ENCODE measurements at places on chromosomes 1 and 21. TPM values are rescaled to one million over a fixed set of nuclear protein-coding genes. Genes with fewer than 3 reads are reported as not detected.
A peak's percentile ranks its signal among the peaks of the same experiment; 100 is the strongest.

GRCh38 chr1:159799446-159799985 is 2.6 kb upstream of the FCRL6 start:
- no peak for DNase-seq

DNA sequence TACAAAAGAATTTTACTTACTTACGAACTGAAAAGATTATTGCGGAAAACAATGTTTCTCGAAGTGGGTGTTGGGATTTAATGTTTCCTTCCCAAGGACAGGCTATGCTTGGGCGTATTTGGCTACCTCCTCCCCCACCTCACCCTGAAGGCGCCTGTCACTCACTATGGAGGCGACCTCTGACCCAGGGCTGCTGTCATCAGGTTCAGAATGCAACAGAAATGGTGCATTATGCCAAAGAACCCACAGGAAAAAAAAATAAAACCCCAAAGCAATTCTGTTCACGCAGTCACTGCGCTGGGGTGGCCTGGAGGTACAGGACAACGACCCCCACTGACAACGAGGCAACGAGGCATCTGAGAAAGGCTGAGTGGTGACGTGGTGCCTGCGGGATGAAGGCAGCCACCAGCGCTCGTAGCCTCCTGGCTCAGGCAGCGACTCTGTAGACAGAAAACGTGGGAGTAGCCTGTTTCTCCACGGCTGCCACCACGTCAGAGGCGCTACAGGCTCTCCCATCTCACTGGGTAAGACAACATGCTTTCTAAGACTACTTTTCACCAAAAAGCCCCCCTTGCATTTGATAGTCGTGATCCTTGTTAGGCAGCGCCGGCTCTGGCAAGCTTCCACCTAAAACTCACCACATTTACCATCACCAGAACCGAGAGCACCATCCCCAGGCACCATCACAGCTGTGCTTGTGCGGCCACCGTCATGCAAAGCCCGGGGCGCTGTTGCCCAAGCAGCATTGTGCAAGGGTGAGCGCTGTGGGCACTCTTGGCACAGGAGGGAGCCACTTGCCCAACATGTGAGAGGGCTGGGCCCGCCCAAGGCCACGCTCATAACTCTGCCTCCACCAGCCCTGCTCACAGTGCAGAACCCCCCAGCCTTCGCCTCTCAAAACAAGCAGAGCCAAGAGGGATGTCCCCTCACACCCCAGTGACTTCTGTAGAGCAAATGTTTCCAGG is 14.3 kb downstream of the NADK start:
- no peak for DNase-seq

DNA sequence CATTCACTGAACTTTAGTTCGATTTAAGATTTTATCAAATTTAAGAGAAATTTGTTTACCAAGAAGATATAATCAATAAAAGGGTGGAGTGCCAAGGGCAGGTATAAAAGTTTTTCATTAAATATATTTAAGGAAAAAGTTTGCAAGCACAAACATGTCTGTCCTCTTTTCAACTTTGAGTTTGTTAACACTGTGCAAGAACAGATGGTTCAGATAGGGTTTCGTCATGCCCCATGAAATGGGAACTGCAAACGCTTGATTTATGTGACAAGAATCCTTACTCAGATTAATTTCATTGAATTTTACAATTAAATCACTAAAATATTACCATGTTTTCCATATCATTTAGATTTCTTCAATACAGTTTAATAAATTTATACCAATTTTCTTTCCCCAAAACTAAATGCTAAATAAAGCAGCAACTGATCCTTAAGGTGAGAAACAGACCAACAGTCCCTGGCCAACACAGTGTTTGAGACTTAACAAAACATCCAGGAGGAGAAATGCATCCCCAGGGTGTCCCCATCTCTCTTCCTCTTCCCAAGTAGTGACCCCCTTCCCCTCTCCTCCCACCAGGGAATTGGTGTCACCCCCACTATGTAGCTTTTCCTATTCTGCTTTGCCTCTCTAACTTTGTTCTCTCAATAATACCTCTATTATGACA is 292.9 kb downstream of the LTN1 start:
- DNase-seq = no peak

The TMEM167B gene
- total RNA-seq = 61.2 TPM

- DNase-seq = no peak
These were observed 351.6 kb upstream of the B3GALT2 start for GRCh38 chr1:193538003-193538354.

DNA sequence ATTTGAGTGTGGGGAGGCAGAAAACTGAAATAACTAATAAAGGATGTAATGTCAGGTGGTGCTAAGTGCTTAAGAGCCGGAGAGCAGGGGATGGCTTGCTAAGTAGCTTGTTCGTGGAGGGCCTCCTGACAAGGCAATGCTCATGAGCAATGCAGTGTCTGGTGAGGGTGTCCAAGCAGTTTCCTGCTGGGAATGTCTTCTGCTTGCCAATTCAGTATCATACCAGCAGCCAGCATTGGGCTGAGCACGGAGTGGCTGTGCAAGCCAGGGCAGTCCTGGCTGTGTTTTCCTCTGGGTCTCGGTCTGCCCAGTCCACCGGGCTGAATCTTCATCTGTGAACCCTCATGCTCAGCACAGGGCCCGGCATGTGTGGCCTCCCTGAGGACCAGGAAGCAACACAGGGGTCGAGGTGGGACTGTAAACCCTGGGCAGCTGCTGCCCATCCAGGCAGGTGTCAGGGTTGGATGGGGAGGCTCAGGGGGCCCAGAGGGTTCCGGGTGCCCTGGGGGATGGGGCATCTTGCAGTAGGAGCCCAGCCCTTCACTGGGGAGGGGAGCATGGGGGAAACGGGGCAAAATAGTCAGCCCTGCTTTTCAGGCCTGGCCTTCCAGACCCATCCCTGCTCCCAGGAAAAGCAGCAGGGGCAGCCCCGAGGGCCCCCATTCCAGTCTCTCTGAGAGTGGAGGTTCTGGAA is 27.5 kb downstream of the EDN2 start:
- no peak for DNase-seq

GRCh38 chr1:59318271-59318860 is 21.5 kb downstream of the FGGY start:
- DNase-seq = no peak

The SPRR2F gene
- total RNA-seq = not detected

DNA sequence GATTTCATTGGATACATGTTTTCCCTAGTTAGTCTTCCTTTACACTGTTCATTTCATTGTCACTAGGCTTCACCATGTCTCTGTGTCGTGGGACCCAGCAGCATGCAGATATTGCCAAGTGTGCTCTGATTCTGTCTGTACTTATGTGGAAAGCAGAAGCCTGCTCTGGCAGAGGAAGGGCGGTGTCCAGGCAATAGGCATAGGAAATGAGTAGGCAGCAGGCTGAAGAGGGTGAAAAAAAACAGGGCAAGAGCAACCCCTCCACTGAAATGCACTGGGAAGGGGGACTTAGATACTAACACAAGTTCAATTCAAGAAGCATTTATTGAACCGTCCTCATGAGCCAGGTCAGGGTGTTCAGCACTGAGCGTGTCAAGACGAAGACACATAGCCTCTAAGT is 85.2 kb upstream of the VAV3 start:
- DNase-seq = peak; percentile 21

DNA sequence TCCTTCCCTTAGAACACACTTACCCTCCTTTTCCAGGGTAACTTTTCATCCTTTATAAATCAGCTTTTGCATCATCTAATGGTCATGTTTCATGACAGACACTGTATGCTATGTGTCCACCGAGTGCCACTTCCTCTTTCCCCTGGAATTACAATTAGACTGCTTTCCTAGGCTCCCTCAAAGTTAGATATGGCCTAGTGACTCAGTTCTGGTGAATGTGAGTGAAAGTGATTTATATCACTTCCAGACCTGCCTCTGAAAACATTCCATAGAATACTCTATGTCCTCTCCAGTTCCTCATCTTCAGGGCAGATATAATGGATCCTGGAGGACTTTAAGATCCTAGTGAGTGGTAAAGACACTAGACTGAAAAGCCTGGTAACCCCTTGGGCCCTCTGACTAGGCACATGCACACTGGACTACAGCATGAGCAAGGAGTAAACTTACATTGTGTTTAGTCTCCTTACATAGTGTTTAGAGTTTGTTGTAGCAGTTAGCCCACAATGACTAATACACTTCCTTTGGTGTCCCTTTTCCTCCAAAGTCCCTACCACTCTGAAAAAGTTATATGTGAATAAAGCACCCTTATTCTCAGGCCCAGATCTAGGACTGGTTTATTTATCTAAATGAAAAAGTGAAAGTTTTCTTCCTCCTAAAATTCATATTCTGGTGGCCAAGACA is 59.3 kb downstream of the GPR88 start:
- no peak for DNase-seq

The TRIM67 gene
- not detected for total RNA-seq

DNA sequence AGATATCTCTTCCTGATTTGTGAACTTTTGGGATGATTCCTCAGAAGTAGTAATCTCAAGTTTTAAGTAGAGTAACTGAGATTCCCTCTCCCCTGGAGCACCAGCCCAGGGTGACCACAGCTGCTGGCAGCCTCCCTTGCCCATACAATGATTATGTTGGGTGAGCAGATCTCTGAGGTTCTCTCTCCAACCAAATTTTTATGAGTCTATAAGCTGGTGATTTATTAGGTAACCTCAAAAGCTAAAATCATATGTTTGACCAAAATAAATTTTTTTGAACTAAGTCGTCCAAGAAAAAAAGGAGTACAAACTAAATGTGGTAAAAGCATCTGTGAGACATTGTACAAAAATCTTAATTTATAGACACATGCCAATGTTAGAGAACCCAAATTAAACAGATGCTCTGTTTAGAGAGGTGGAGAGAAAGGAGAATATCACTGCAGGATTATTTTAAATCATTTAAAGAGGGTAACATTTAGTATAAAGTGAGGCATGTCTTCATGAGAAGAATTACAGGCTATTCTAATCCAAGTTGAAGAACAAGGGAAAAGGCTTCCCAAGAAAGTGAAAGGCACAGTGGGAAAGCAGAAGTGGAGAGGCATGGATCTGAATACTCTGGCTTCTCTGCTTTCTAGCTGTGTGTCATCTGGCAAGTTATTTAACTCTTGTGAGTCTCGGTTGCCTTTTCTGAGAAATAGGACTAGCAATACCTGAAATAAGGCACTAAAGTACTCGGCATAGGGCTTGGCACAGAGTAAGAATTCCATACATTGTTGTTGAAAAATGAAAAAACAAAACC is 2.5 kb downstream of the AKNAD1 start:
- no peak for DNase-seq

The C1orf226 gene
- total RNA-seq = 0.09 TPM

DNA sequence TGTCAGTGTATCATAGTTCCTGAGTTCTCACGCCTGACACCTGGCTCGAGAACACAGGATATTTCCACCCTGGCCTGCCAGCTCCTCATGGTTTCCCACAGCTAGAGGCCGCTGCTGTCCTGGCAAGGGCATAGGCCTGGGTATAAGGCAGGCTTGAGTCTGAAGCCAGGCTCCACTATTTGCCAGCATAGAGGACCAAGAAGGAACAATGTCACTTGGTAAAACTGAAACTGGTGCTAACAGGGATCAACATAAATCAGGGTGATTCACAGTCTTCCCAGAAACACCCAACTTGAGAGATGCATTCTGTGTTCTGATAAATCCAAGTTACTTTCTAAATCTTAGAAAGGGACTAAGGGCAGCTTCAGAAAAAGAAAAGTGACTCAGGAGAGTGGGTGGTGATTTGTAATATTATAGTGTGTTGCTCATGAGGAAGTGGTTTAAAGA is 6.9 kb upstream of the S100A2 start:
- DNase-seq = no peak

DNA sequence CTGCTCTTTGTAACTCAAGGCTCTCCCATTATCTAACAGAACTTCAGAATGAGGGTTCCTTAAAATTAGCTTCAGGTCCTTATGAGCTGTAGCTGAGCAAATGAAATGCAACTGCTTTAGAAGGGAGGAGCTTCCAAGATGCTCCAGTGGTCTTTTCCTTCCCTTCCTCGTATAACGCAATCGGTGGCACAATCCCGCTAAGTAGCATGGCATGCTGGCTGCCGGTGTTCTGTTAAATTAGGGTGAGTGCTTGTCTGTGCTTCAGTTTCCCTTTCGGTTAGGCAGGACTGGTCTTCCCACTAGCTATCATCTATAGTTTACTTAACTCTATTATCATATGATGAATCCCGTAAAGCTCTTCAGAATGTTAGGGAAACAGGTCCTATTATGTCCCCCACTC is 917 bp downstream of the KIAA0040 start:
- DNase-seq = peak; percentile 69

GRCh38 chr1:150226486-150226885 is 9.4 kb downstream of the ANP32E start:
- DNase-seq = no peak

DNA sequence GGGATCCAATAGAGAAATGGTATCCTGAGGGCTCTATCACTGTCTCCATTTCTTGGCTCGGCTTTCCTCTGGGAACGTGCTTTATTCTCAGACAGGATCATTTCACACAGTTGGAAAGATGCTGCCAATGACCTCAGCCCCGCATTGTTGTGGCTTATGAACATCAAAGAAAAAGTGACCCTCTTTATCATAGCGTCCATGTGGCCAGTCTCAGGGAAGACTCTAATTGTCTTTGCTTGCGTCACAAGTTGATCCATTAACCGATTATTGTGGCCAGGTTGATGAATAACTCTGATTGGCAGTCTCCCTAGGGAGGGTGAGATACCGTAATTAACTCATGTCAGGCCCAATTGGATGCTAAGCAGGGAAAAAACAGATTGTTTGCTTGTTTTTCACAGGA is 10.4 kb upstream of the TMEM9 start:
- no peak for DNase-seq

The FAM151A gene
- total RNA-seq = not detected

The ERICH3 gene
- total RNA-seq = 0.64 TPM

The IKBKE gene
- total RNA-seq = 34.6 TPM

The S100A1 gene
- not detected for total RNA-seq

GRCh38 chr1:100130552-100131077 is 2.1 kb downstream of the SASS6 start:
- no peak for DNase-seq

GRCh38 chr1:193514397-193514796 is 328.0 kb upstream of the B3GALT2 start:
- DNase-seq = no peak

- DNase-seq = no peak
These were observed 165.6 kb downstream of the NPHP4 start for GRCh38 chr1:5826601-5827000.

GRCh38 chr21:32806810-32807386 is 35.3 kb upstream of the PAXBP1 start:
- no peak for DNase-seq

DNA sequence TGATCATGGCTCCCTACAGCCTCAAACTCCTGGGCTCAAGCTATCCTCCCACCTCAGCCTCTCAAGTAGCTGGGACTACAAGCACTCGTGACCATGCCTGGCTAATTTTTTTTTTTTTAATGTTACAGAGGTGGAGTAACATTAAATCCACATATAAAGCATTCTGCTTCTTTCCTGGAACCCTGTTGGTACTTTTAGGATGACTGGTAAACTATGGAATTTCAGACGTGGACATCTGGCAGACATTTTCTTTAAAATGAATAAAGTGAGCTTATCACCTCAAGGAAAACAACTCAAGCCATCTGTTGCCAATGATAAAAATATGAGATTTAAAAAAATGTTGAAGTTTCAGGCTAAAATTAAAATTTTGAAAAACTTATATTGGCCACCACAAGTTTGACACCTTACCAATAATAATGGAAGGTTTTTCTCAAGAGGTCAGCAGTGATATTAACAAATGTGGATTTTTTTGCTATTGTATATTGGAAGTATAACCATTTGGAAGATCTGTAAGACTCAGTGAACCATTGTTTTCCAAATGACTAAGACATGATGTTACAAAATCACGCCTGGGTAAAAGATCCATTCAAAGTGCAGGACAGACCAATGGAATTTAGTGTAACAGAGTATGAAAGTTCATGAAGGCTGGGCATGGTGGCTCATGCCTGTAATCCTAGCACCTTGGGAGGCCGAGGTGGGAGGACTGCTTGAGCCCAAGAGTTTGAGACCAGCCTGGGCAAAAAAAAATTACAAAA is 52.7 kb upstream of the EIF4G3 start:
- no peak for DNase-seq

The DHRS3 gene
- total RNA-seq = 153 TPM

Measured in natural killer cell (primary cell).